ENCODE measurements at places on chromosomes 5 and 9. TPM values are rescaled to one million over a fixed set of nuclear protein-coding genes. Genes with fewer than 3 reads are reported as not detected.

- DNase-seq, result no peak
Observed at GRCh38 chr5:16064135-16064893, 115.3 kb downstream of the MARCHF11 start.

GRCh38 chr9:134245179-134245578 is 80.8 kb upstream of the RNU6ATAC start:
- no peak for DNase-seq

The GPRIN1 gene
- total RNA-seq, result 0.48 TPM

The FUT7 gene
- total RNA-seq, result 0.22 TPM

The MYMK gene
- not detected for total RNA-seq

The CDC26 gene
- 35.1 TPM for total RNA-seq

DNA sequence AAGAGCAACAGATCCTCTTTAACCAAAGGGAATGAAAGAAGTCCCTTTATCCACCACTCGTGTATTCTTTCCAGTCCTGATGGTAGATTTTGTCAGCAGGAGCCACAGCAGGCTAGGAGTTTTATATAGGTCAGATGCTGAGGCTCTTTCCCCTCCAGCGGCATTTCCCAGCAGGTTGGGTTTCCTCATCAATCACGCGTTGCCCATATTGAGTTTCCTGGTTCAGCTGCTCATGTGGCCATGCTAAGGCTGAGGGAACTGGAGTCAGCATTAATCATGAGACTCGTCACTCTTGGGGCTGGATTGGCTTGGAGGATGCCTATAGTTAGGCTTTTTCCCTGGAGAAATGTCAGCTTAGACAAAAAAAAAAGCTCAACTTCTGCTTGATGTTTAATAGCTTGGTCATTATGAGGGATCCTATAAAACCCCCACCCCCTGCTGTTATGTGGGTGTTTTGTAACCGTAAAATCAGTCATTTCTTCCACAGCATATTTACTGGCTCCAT is 193.4 kb upstream of the GAS1 start:
- no peak for DNase-seq
